ENCODE measurements at places on chromosomes 13 and 19.

DNA sequence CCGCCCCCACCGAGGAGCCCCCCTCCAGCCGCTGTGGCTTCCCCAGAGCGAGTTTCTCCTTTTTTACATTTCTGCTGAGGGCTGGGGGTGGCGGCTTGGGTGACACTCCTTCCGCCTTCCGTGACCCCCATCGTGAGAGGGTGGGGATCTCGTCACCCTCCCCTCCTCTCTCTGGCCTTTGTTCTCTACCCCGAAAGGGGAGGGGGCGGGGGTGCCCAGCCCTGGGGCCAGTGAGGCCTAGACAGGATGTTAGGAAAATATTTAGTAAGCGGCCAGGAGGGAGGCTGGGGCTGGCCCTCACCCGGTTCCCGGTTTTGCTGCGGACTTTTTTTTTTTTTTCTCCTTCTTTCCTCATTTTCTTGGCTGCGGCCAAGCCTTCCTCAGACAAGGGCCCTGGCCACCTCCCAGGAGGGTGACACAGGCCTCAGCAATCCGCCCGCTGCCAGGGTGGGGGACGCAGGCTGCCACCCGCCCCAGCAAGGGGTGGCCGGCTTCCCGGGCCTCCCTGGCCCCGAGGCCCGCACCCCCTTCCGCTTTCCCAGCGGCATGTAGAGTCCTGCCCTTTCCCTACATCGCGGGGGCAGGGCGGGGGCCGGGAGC, 3.9 kb downstream of the MIDN start:
- DNase-seq = no peak

- no peak for DNase-seq
Measured at GRCh38 chr19:51820011-51820410, 25.1 kb downstream of the FPR3 start.

- DNase-seq = no peak
Measured at GRCh38 chr13:107534548-107534947, 680.8 kb downstream of the LIG4 start.

DNA sequence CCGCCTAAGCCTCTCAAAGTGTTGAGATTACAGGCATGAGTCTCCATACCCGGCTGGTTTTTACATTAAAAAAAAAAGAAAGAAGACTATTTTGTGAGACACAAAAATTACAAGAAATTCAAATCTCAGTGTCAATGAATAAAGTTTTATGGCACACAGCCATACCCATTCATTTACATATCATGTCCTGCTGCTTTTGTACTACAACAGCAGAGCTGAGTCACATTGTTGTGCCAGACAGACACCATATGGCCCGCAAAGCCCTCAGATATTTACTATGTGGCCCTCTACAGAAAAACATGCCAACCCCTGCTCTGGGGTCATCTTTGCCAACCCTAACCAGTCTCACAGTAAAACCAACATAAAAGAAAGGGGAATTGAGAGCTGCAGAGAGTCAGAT, 5.3 kb downstream of the SMIM7 start:
- DNase-seq = no peak

DNA sequence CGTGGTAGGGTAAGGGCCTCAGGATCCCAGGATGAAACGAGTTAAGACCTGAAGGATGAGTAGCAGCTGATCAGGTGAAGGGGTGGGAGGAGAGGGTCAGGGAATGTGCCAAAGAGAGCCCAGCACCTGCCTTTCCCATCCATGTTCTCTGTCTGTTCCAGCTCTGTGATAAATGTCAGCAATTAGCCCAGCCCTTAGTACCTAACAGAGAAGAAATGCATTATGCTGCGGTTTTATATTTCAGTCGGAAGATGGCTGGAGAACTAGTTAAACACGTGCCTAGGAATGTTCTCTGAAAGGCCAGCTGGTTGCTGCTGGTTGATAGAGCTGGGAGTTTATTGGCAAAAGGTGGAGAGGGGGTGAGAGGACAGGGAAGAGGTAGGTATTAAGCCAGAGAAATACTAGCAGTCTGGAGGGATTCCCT, 268.2 kb downstream of the SHISA2 start:
- DNase-seq = peak; percentile 3

- no peak for DNase-seq
Measured at GRCh38 chr19:7772752-7773291, 9.8 kb downstream of the CLEC4M start.

DNA sequence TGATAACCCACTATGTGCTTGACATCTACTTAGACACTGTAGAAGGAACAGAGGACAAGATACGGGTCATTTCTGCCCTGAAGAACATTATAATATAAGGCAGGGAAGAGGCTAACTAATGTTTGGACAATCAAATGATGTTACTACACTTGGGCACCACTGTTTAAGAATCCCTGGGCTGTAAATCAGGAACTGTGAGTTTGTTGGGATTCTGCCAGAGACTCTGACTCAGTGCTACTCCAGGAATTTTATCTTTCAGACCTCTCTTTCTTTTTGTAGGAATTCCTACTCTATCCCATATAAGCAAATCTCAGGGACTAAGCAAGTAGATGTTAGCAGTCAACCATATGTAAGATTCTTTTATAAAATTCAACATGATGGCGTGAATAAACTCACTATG, 3.1 kb upstream of the ZNF471 start:
- DNase-seq = no peak

DNA sequence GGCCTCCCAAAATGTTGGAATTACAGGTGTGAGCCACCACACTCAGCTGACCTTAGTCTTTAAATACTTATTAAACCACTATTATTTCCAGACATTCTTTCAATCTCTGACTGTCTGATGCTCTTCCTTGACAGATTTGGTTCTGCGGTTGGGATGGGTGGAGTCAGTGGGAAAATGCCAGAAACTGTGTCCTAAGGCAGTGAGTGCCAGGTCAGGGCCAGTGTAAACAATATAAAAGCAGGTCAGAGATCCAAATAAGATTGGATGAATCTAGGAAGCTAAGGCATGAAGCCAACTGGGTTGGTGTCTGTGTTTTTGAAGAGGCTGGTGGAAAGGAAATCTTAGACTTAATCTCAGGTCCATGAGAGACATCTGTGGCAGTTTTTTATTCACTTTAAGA, 74.7 kb downstream of the KLF5 start:
- DNase-seq = no peak

DNA sequence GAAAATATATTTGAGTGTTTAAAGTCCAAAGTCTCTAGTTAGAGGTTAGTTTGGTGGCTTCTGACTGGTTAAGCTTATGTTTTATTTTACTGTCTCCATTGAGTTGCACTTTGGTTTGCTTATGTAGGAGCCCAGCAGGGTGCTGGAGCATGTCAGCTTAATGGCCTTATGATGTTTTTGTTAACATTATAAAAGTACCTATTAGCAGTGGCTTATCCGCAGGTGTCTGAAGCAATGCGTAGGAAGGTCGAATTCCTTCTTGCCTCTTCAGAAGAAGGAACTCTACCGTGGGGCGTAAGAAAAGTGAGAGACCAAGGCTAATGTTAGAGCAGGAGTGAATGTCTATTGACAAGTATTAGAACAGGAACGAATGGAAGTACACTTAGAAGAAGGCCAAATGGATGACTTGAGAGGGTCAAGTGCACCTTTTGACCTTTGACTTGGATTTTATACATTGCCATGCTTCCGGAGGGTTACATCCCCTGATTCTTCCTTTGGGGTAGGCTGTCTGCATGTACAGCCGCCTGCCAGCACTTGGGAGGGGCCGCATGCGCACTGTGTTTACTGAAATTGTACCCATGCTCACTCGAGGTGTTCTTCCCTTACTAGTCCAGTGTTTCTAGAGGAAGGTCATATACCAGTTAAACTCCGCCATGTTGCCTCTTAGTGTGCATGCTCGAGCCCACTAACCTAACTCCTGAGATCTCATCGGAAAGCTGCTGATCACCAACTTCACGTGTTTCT, 793.9 kb upstream of the PCDH9 start:
- no peak for DNase-seq

GRCh38 chr13:114067381-114067885, 65.0 kb downstream of the RASA3 start:
- no peak for DNase-seq

DNA sequence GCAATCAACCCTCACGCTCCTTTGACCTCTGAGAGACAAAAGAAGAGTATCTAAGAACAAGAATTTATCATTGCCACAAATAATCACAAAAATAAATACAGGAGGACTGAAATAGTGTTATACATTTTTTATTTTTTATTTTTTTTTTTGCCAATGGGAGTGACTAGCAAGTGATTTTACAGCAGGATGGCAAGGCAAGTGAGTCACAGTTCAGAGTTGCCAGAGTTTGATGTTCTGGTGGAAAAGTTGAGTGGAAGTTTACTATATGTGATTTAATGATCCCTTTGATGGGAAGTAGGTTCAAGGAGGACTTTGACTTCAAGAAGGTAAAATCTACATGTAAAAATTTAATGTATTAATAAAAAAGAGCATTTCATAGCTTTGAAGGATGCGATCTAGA, 2691.4 kb downstream of the PCDH9 start:
- no peak for DNase-seq

DNA sequence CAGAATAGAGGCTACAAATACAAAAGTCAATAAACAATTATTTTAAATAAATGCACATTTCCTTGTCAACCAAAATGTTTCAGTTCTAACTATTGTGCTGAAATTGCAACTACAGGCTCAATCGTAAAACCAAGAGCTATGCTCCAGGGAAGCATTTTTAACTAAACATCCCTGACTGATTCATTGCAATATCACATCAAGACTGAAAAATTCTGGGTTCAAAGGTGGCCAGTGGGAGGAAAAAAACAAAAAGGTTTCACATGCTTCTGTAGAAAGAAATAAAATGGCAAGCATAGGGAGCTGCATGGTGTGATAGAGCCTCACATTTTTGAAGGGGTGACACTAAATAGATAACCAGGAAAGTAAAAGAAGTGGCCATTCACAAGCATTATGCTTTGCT, 862.8 kb downstream of the PCDH9 start:
- no peak for DNase-seq

DNA sequence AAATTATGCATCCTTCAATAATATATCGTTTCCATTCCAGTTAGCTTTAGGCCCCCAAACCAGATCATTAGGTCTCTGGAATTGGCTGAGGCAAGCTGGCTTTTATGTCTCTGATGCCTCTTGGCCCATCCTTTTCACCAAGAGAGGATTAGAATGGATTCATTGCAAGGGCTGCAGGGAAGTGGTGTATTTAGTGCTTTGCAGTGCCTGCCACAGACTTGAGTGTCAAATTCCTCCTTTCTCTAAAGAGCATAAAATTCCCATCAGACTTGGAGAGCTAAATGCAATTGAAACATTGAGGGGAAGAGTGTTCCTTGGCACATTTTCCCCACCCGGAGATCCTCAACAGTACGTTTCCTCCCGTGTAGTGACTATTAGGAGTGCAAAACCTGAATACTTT, 302.6 kb downstream of the ATP8A2 start:
- DNase-seq = no peak

DNA sequence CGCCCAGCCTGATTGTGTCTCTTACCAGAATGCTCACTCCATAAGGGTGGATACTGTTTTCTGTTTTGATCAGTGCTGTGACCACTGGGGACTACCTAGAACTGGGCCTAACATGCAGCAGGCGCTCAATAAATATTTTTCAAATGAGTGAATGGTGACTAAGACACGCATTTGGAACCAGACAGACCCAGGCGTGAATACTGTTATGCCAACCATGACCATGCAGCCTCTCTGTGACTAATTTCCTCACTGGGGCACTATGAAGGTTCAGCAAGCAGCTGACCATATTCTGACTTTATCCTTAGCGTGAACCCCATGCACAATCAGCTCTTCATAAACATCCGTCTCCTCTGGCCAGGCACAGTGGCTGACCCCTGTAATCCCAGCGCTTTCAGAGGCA, 13.0 kb upstream of the SPC24 start:
- DNase-seq = no peak

GRCh38 chr19:24033963-24034342, 53.0 kb upstream of the ZNF254 start:
- DNase-seq = peak; percentile 8

DNA sequence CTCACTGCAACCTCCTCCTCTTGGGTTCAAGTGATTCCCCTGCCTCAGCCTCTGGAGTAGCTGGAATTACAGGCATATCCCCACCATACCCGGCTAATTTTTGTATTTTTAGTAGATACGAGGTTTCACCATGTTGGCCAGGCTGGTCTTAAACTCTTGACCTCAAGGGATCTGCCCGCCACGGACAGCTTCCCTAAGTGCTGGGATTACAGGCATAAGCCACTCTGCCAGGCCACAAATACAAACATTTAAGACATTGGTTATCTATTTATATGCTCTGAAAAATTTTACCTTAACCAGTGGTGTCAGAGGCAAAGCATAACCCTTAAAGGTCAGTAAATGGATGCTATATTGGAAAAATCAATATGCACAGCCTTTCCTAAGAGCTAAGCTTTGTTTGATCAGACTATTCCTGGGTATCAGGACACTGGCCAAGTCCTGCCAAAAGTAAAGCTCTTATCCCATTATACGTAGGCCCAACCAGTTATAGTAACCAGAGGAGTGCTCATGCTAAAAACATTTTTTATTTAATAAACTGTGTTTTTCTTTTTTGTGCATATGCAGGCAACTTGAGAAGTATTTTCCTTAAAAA, 56.4 kb upstream of the STARD13 start:
- DNase-seq = no peak

- no peak for DNase-seq
Measured at GRCh38 chr13:43482641-43483040, 304.1 kb downstream of the ENOX1 start.

GRCh38 chr19:42540071-42540553, 11.8 kb upstream of the CEACAM1 start:
- no peak for DNase-seq

DNA sequence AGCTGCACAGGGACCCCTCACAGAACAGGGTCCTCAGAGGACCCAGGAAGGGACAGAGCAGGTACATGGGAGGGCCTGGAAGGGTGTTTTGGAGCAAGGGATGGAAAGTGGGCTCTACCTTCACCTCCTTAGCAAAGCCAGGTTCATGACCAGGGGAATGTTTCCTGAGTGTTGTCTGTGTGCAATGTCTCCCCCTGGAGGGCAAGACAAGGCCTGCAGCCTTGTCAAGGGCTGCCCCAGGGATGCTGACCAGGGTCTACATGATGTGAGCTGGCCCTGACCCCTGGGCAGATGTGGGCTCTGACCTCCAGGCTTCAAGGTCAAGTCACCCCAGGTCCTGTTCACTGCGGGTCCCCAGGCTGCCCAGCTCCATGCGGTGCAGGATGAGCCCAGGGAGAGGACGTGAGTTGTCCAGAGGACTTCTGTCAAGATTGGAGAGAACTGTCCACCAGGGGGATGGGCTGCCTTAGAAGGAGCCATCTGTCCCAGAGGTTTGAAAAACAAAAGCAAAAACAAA, 1.0 kb upstream of the CEACAM1 start:
- peak; percentile 69 for DNase-seq

Data from NCI-H1436 (cell line).